ENCODE measurements at places on chromosomes 2 and 18.

- DNase-seq: no peak
Measured at GRCh38 chr18:78787751-78788150, 191.9 kb upstream of the SALL3 start.

DNA sequence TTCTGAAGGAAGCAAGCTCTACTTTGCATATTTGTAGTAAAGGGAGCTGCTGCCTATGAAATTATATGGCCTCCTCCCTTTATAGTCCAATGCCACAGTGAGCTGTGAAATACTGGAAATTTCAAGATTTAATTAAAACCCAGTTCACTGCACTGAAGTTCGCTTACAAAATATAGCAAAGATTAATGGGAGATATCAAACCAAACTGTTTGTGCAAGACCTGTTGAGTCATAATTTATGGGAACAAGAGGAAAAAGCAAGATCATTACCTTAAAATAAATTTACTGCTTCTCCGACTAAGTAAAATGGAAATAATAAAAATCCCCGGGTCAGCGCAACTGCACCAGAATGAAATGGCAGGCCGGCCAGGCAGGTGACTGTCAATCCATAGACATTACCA, 215.5 kb upstream of the RAB6C start:
- DNase-seq: no peak

DNA sequence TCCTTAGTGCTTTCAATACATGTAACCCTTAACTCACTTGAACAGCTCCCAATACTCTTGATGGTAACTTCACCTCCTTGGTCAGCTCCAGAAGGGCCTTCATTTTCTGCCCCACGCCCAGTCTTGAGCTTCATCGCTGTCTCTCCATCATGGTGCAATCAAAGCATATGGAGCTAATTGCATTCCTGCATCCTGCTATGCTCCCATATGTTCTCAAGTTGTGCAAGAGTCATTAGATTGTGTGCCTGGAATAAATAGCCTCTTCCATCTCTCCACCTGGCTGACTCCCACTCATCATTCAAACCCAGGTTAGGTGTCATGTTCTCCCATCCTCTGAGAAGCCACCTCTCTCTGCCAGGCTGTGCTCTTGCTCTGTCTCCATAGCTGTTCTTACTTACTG, 364.5 kb upstream of the RGPD4 start:
- no peak for DNase-seq

DNA sequence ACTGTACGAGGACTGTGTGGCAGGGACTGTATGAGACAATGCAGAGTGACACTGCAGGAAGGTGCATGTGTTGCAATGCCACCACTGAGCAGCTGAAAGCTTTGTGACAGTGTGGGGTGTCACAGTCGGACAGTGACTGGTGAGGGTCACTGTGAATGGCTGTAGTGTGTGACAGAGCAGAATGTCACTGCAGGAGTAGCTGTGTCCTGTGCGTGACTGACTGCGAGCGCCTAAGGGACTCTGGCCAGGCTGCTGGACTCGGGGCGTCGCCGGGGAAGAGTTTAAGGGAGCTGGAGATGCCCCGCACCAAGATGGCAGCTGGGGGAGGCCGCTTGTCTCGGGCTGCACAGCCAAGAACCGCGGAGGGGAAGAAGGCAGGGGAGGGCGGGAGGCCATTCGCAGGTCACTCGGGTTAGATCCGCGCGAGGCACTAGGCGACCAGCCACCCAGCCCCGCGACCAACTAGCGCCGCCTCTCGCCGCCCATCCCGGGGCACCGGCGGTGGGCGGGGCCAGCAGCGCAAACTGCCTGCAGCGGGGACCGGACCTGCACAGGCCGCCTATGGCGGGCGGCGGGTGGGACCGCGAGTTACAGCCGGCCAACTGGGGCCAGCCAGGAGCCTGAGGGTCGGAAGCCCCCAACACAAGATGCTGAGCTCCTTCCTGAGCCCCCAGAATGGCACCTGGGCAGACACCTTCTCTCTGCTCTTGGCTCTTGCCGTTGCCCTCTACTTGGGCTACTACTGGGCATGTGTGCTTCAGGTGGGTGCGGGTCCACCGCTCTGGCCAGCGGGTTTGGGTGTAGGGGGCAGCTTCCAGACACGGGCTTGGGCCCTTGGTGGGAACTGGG, at the start of gene ABHD1:
TSS of gene ABHD1 (plus strand) at position 514 of the 849 bp plus-strand sequence. CDS start at position 648, 134 bp downstream.
- peak; percentile 72 for DNase-seq

DNA sequence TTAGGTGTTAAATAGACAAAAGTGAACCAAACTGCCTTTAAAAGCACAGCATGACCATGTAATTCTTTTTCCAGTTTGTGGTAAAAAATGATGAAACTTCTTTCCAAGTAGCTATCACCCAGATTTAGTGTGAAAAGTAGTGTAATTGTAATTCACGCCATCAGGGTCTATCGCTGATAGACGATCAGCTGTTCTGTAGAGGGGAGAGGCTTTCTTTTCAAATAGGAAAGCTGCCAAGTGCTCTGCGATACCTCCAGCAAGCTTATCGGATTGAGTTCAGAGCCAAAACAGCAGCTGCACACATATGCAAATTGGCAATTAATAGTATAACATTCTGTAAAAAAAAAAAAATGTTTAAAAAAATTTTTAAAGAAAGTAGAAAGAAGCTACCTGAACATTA, 61.9 kb upstream of the PSMD14 start:
- no peak for DNase-seq

- no peak for DNase-seq
Measured at GRCh38 chr2:122800781-122801180, 1045.3 kb downstream of the TSN start.

DNA sequence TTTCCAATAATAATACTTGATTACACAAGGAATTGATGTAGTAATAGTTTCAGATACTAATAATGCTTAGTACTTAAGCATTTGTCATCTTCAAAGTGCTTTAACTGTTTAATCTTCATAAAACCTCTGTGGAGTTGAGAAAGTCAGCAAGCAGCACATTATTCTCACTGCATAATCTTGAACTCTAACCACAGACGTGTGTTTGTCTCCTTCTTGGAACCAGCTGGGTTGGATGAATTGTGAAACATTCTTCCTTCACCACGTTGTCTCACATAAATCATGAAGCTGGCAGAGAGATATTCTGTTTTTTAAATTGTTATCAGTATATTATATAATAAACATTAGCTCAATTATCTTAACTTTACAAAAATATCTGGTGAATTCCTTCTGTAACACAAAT, 55.1 kb upstream of the LDAH start:
- DNase-seq: no peak

DNA sequence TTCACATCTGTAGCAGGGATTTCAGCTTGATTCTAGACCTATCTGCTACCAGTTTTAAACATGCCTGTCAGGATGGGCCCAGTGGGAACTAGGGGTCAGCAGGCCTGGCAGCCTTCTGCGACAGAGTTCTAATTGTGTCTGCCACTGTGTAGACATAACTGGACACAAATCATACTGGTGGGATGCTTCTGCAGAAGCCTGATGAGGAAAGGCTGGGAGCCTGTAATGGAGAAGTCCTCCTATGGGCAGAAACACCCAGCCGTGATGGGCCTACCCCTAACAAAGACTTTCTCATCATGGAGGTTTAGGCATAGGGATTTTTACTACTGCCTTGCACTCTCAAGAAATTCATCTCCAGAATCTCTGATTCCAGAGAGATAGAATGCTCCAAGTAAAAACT, 166.9 kb downstream of the PDE11A start:
- no peak for DNase-seq

DNA sequence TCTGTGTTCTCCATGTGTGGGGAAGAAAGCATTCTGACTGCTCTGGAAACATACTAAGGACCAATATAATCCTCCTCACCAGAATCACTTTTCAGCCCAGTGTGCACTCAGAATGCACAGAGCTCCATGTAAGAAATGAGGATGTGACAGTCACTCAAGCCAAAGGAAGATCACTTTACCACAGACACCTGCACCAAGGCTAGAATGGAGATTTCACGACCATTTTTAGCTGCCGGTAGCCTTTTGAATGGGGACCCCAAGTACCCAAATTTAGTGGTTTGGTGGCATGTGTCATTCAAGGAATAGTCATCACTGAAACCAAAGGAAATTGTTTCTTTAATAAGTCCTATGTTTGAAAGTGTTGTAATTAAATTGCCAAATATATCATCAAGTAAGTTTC, 613.2 kb upstream of the ACVR2A start:
- DNase-seq: no peak

DNA sequence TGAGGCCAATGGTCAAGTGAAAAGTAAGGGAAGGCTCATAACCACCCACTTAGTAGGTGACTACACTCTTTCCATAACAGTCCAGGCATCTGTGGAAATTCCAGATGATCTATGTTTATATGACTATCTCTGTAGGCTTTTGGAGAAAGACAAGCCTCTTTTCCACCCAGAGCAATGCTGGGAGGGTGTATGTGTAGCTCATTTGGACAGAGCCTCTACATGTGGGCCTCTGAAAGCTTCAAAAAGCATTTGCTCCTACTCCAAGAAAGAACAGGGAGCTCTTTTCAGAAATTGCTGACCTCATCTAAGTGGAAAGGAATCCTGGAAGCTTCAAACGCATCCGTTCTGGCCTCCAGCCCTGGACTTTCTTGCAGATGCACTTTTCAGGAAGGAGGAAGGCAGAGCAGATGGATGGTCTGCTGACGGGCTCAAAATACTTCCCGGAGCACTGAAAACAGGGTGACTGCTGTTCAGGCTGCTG, 308.7 kb downstream of the LRATD1 start:
- DNase-seq: no peak

- DNase-seq: peak; percentile 4
Measured at GRCh38 chr18:63850020-63850419, 37.5 kb upstream of the SERPINB2 start.
